ENCODE measurements at places on chromosomes 3 and 15.

DNA sequence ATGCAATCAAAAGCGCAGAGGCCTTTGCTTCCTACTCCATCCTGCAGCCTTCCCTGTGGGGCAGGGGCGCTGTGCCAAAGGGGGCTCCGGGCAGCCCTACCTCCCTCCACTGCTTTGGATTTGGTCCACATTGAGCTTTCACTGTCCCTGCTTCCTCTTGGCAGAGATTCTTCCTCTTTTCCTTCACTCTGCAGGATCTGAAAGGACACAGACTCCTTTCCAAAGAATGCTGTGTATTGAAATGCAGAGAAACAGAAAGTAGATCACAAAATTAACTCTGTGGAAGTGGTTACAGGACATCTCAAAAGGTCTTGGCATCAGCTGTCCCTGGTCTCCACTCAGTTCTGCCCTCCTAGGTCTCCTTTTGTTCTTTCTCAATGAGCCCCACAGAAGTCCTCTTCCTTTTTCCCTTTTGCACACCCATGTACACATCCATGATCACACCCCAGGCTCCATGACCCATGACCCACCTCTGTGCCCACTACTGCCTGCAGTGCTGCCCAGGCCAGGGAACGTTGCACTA lies 64.1 kb downstream of the CCR1 start:
- DNase-seq, result no peak

DNA sequence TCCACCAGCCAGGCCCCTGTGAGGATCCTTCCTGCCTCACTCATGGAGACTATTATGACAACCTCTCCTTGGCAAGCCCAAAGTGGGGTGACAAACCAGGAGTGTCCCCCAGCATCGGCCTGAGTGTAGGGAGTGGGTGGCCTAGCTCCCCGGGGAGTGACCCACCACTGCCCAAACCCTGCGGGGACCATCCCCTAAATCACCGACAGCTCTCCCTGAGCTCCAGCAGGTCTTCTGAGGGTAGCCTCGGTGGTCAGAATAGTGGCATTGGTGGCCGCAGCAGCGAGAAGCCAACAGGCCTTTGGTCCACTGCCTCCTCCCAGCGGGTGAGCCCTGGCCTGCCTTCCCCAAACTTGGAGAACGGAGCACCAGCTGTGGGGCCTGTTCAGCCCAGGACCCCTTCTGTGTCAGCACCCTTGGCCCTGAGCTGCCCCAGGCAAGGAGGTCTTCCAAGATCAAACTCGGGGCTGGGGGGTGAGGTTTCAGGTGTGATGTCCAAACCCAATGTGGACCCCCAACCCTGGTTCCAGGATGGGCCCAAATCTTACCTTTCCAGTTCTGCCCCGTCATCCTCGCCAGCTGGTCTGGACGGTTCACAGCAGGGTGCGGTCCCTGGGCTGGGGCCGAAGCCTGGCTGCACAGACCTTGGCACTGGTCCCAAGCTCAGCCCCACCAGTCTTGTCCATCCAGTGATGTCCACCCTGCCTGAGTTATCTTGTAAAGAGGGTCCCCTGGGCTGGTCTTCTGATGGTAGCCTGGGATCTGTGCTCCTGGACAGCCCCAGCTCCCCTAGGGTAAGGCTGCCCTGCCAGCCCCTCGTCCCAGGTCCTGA lies 1.0 kb downstream of the LIMD1 start:
- DNase-seq, result no peak

- no peak for DNase-seq
These were observed 416.5 kb downstream of the PLCL2 start for GRCh38 chr3:17301271-17301670.

DNA sequence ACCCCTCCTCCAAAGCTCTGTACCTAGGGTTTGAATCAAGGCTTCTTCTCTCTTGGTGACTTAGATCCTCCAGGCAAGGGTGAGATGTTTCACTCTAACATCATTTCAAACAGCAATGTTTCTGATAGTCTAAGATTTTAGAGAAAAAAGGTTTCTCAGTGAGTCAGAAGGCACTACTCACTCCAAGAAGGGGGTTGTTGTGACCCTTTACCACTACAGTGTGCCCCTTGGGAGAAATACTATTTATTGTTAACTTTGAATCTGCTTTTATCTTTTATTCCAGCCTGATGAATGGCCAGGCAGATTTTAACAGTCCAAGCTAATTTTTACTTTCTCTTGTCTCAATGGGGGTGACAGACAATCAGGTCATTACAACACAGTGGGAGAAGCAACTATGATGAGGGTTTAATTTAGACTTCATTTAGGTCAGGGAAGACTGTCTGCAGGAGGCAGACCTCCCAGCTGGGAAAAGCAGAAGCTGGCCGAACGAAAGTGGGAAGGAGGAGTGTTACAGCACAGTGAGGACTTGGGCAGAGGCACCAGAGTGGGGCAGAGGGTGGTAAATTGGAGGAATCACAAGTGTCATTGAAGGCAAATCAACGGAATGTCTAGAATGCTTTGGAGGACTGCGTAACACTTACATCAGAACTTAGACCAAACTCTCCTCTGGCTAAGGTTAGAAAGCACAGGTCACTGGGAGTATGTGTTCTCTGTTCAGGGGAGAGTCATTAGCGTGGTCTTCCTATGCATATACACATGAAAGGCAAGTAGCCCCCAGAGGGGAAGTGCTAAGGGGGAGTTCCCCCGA lies 21.2 kb downstream of the ZNF860 start:
- DNase-seq, result no peak

- DNase-seq, result no peak
These were observed 2.5 kb upstream of the PLCH1 start for GRCh38 chr3:155747286-155747945.

GRCh38 chr15:83323296-83323711 lies 38.8 kb upstream of the BNC1 start:
- DNase-seq, result no peak

DNA sequence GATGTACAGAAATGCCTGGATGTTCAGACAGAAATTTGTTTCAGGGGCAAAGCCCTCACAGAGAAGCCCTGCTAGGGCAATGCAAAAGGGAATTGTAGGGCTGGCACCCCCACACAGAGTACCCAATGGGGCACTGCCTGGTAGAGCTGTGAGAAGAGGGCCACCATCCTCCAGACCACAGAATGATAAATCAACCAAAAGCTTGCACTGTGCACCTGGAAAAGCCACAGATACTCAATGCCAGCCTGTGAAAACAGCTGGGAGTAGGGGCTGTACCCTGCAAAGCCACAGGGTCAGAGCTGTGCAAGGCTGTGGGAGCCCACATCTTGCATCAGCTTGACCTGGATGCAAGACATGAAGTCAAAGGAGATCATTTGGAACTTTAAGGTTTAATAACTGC lies 477.9 kb upstream of the NECTIN3 start:
- no peak for DNase-seq

- DNase-seq, result no peak
These were observed 7.0 kb downstream of the FILIP1L start for GRCh38 chr3:100107221-100107814.
